ENCODE measurements at places on chromosomes 16 and 17. TPM values are rescaled to one million over a fixed set of nuclear protein-coding genes. Genes with fewer than 3 reads are reported as not detected.

GRCh38 chr16:57531635-57532265 lies 4.6 kb downstream of the CCDC102A start:
- DNase-seq = no peak

SNN gene
- 2.3 TPM for total RNA-seq

MEOX1 gene
- not detected for total RNA-seq

DNA sequence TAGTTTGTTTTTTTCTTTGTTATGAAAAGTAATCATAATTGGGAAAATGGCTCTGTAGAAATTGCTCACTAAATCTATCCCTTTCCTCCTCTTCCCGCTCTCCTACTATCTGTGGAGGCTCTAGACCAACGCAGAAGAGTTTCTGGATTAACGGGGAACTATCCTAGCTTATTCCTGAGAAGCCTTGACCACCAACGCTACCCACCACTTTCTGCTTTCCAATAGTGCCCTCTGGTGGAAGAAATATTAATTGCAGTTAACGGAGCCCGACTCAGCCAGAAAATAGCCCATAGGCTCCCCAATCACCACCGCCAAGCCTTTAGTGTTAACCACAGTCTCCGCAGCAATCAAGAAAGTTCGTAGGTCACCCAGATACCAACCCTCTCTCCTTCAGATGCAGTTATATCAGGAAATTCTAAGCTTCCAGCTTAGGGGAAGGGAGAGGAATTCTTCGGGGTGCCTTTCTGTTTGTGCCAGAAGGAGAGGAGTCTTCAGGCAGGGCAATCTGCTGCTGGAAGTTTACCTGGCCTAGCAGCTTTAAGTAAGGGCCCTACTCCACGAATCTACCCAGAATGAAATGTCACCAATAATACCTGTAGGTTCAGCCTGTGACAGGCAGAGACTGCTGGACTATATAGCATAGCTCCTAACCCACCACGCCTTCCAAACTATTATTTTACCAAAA lies 23.0 kb upstream of the NSRP1 start:
- DNase-seq = peak; percentile 75

GRCh38 chr16:85673529-85674417 lies 15.0 kb downstream of the GINS2 start:
- DNase-seq = no peak

KCNG4 gene
- total RNA-seq = 0.02 TPM

- no peak for DNase-seq
Observed at GRCh38 chr16:52812678-52813556, 239.8 kb downstream of the CHD9NB start.

KRTAP4-3 gene
- not detected for total RNA-seq

- DNase-seq = no peak
Observed at GRCh38 chr17:72502371-72503341, 381.8 kb downstream of the SOX9 start.

HAP1 gene
- total RNA-seq = 0.69 TPM

DNA sequence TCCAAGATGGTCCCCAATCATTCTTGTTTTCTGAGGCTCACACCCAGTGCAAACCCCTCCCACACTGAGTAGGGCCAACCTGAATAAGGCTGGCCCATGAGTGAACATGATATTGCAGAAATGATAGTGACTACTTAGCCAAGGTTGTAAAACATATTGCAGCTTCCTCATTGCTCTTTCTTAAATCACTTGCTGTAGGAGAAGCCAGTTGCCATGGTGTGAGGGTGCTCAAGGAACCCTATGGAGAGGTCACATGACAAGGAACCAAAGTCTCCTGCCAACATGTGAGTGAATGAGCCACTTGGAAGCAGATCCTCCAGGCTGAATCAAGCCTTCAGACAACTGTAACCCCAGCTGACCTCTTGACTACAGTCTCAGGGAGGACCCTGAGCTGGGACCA lies 191.4 kb downstream of the RGS9 start:
- DNase-seq = no peak

- DNase-seq = no peak
Observed at GRCh38 chr16:48272837-48273421, 25.6 kb upstream of the ABCC11 start.

Measured in NCI-H460 (cell line).